SHP77 (cell line): ENCODE measurements at places on chromosomes 7 and 10.

DNA sequence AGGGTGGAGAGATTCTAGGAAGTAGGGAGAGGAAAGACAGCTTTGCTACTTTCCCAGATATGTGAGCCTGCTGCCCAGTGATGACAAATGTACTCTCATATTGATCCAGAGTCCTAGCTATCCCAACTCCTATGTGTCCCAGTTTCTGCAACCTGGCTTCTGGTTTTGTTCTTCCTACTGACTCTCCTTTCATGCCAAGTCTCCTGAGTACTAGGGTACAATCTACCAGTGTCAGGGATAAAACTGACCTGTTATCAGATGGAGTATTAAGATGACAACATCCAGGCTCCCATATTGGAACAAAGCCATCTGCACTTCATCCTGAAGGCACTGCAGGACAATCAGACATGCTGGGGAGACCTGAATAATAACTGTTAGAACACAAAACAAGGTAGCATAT lies 233.7 kb upstream of the PHYHIPL start:
- DNase-seq = no peak

DNA sequence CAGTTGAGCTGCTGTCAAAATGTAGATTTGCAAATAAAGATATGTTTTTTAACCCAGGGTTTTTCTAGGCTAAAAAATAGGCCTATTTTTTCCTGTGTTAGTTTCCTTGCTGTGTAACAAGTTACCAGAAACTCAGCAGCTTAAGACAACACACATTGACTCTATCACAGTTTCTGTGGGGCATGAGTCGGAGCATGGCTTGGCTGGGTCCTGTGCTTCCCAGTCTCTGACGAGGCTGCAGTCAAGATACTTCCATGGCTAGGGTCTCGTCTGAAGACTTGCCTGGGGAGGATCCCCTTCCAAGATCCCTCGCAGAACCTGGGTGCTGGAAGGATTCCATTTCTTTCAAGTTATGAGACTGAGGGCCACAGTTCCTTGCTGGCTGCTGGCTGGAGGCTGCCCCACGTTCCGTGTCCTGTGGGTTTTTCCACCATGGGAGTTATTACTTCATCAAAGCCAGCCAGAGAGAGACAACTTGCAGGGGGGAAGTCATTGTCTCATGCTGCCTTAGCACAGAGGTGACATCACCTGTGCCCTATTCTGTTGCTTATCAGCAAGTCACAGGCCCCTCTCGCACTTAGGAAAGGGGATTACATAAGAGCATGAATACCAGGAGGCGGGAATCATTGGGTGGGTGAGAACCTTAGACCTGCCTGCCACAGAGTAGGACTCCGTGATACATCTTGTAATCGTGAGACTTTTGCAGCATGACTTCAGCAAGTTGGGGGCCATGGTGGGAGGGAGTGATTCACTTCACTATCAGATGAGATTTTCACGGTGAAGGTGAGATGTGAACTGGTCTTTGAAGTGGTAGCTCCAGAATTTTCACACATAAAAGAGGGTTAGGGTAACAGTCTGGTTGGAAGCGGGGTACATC lies 77.9 kb downstream of the CCNY start:
- no peak for DNase-seq

GRCh38 chr7:150850273-150850672 lies 2.0 kb upstream of the AOC1 start:
- no peak for DNase-seq

DNA sequence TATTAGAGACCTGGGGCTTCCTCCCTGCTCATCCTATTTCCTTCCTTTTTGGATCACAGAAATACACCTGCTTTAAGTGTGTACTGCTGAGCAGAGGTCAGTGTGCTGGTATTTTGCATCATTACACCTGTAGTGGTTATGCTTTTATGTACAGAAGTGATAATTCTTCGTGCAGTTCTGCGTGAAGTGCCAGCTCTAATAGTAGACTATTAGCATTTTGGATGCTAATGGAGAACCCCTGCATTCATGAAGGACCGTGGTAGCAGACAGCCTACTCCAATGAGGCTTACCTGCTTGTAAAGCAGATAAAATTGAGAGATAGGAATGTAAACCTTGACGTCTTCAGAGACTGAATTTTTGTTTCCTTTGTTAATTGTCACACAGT lies 114.3 kb downstream of the CDK14 start:
- no peak for DNase-seq

DNA sequence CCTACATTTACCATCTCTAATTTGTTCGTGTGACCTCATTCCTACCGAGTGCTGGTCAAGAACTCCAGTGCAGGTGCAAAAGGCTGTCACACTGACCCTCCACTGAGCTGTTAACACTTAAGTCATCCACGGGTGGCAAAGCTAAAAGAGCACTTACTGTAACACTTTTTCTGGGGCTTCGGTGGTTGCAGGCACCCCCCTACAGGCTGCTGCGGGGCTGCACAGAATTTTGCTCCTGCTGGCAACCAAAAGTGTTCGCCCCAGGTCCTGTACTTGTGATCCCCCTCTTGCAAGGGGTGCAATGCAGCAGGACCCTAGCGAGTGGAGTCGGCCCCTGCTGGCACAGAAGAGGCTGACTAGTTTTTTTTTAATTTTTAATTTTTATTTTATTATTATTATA lies 298.9 kb upstream of the CNTNAP2 start:
- DNase-seq = no peak

DNA sequence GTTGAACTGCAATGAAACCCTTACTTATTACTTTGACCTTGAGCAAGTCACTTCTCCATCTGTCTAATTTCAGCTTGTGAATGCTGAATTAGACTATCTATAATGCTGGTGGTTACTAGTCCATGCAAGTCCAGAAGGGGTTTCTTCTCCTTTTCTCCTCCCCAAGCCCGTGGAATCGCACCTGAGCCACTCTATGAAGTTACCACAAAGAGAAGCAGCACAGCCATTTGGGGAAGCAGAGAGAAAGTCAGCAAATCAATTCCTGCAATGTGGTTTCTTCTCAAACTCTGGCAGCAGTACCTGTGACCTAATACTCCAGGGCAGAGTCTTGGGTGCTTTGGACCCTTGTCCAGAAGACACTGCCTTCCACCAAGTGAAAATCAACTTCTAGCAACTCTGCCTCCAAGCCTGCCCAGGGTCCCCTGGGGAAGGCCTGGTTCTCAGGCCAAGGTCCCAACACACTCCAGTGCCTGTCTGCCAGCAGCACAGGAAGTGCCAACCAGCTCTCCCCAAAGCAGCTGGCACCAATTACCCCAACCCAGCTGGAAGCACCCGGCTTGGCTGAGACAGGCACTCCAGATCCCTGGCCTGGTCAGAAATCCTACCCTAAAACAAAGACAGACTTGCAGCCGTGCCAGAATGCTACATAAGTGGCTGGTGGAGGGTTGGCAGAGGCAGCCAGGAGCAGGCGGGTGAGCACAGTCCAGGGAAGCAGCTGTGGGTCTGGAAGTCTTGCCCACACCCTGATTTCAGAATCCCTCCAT lies 200.3 kb downstream of the LSM5 start:
- peak; percentile 15 for DNase-seq

- DNase-seq = no peak
These were observed 14.5 kb downstream of the PLXNA4 start for GRCh38 chr7:132561763-132562162.

- no peak for DNase-seq
These were observed 19.6 kb upstream of the EFCAB10 start for GRCh38 chr7:105600720-105601550.

- no peak for DNase-seq
These were observed 7.4 kb upstream of the PFKFB3 start for GRCh38 chr10:6195376-6195775.

DNA sequence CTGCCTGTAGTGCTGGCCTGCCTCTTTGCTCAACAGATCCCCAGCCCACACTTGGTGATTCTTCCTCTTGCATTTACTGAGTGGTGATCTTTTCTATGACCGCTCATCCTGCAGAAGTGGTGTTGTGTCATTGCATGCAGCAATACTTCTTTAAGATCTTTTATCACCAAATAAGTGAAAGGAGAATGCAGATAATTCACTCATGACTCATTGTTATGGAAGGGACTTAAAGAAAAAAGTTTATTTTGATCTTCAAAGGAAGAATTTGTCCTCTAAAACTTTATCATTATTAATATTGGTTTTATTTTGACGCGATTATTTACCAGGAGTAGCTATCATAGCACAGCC lies 489.1 kb upstream of the CELF2 start:
- DNase-seq = no peak

- DNase-seq = no peak
These were observed 280.5 kb downstream of the POM121L12 start for GRCh38 chr7:53315981-53316380.

GRCh38 chr10:68501691-68502090 lies 25.6 kb downstream of the SLC25A16 start:
- DNase-seq = no peak

- no peak for DNase-seq
These were observed 5.1 kb upstream of the FAM133B start for GRCh38 chr7:92595281-92595680.

- no peak for DNase-seq
These were observed 102.3 kb downstream of the KLF6 start for GRCh38 chr10:3682745-3683144.

DNA sequence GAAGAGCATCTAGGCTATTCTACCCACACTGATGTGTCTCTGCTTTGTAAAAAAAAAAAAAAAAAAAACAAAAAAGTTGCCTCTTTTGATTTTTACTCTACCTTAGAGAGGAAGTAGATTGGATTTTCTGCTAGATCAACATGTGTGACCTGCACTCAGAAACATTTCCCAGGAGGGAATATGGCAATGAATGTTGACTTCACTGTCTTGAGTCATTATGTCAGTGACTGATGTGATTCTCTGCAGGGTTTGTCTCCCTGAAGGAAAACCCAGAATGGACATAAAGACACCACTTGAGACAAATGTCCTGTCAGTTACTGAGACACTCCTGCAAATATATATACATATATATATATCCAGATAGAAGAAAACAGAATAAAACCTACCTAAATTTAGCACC lies 370.3 kb downstream of the BMPER start:
- no peak for DNase-seq

- no peak for DNase-seq
These were observed 487.9 kb downstream of the PARD3 start for GRCh38 chr10:34327184-34327583.

GRCh38 chr10:88121361-88121760 lies 257.9 kb downstream of the PTEN start:
- no peak for DNase-seq

DNA sequence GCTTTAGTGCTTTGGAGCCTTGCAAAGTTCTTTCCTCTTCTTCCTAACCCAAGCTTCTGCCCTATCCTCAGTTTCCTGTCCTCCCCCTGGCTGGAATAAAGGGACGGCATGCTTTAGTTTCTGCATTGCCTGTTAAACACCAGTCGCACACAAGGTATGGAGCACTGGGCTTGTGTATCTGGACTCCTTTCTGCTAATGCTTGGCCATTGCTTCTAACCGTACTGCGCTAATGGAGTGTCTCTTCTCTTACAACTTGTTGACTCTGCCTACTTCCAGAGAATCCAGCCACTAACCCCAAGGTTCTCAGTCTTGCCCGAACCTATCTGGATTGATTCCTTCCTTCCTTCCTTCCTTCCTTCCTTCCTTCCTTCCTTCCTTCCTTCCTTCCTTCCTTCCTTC lies 120.6 kb downstream of the REEP3 start:
- DNase-seq = no peak

DNA sequence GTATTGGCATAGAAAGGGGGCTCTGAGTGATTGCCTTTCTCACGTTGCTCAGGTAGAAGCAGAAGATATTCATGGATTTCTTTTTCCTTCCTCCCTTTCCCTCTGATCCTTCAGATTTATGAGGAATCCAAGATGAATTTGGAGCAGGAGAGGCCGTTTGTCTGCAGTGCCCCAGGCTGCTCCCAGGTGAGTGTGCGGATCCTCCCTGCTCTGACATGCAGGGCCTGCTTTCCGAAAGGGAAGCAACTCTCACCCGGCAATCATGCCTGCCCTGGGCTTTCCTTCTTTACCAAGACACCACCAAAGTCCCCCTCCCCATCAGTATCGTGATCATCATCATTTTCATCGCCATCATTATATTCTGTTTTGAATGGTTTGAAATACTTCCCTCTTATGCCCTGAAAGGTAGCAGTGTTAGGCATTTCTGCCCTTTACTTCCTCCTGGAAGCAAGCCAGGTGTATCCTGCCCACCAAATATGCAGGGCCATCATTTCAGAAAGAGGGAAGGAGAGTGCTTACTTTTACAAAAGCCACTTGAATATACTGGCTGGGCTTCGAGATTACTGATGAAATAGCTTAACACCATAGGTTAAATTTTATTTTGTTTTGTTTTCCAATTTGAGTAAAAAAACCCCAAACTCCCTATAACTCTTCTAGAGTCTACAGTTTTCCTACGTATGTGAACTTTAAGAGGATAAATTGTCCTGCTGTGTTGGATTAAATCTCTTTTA lies 75.9 kb downstream of the CREB5 start:
- DNase-seq = no peak

GRCh38 chr10:88104223-88104622 lies 240.8 kb downstream of the PTEN start:
- no peak for DNase-seq

DNA sequence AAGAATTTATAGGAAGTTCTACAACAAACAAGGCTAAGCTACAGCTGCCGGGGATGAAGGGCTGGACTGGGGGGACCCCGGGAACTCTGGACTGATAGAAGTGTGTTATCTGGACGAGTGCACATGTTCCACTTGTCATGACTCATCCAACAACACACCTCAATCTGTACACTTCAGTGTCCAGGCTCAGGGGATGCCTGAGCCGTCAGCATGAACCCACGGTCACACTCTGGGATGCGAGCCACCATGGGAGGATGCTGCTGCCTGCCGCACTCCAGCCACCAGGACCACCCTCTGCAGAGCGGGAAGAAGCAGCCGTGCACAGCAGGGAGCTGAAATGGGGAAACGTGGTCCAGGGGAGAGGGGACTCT lies 67.5 kb downstream of the MAD1L1 start:
- DNase-seq = no peak

DNA sequence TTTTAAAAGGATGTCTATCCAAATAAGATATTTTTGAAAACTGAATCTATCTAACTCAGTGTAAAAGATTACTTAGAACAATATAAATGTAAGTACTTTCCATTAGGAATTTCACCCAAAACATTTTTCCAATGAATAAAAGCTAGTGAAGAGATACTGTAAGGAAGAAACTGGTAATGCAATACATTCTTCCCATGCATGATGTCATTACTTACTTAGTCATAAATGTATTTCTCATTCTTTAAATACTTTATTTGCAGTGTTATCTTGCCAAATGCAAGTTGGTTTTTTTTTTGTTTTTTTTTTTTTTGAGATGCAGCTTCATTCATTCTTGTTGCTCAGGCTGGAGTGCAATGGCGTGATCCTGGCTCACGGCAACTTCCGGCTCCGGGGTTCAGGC lies 265.6 kb downstream of the PHF14 start:
- DNase-seq = no peak
